ENCODE measurements at places on chromosomes 6 and 20. TPM values are rescaled to one million over a fixed set of nuclear protein-coding genes. Genes with fewer than 3 reads are reported as not detected.

DNA sequence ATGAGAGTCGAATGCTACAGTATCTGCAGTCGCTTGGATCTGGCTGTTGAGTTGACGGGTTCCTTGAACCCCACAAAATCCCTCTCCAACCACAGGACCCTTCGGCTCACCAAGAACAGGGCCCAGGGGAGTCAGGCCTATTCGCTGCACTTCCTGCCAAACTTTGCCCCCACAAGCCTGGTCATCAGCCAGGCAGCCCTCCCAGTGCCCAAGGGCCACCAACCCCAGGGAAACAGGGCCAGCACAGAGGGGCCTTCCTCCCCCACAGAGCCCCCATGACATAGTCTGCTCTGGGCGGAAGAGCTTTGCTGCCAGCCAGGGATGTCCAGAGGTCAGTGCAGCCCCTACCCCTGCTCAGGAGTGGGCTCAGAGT lies 34.5 kb upstream of the MRGBP start:
- DNase-seq, result no peak

Gene CHMP4B
- polyA plus RNA-seq, result 96.2 TPM

- DNase-seq, result no peak
These were observed 9.6 kb upstream of the LY6G5C start for GRCh38 chr6:31690231-31691077.

Gene OPRL1
- polyA plus RNA-seq, result 0.14 TPM

DNA sequence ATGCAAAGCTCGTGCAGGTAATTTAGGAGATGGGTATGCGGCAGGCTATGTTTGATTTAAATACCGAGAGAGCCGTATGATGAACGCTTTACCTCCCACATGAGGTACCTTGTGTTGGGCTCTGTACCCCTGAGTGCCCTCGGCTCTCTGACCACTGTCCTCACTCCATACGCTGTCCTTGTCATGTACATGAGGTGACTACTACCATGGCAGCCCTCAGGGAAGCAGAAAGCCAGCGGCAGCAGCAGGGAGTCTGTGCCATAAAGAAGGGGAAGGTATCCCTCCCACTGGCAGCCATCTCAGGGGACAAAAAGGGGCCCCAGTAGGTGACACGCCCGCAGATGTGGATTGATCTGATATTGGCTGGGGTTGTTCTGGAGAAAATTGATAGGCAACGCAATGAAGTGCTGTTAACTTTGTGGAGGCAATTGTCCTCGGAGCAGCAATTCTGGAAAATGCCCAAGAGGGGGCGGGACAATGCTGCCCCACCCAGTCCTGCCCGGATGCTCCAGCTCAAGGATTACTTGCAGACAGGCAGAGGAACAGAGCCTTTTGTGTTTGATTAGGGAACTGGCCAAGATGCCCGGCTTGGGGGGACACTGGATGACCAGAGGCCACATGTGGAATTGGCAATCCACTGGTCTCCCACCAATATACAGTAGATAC lies 38.0 kb upstream of the HSF2 start:
- DNase-seq, result no peak

Gene PRSS35
- not detected for polyA plus RNA-seq

Gene PHIP
- polyA plus RNA-seq, result 2.6 TPM

Gene NHLRC1
- polyA plus RNA-seq, result 1.6 TPM

Gene TRIM38
- 2.9 TPM for polyA plus RNA-seq

GRCh38 chr20:17457588-17458190 lies 73.5 kb downstream of the BFSP1 start:
- peak; percentile 15 for DNase-seq

Gene SYCP2
- polyA plus RNA-seq, result 0.04 TPM

Gene MYMX
- not detected for polyA plus RNA-seq

DNA sequence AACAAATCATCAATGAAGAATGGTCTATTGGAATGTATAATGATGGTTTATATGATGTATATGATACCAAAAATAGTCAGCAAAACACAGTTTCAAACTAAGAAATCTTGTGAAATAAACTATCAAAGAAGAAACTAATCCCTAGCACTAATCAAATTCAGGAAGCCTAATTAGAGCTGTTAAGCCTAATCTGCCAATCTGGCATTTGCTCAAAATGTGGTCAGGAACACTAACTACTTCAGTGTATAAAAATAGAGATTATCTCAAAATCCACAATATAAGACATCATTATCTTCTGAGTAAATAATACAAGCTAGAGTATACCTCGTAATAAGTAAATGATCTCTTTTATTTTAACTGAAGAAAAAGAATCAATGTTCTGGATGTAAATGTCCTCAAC lies 12.8 kb upstream of the AKAP7 start:
- no peak for DNase-seq

GRCh38 chr6:133544419-133544818 lies 303.3 kb downstream of the EYA4 start:
- no peak for DNase-seq

DNA sequence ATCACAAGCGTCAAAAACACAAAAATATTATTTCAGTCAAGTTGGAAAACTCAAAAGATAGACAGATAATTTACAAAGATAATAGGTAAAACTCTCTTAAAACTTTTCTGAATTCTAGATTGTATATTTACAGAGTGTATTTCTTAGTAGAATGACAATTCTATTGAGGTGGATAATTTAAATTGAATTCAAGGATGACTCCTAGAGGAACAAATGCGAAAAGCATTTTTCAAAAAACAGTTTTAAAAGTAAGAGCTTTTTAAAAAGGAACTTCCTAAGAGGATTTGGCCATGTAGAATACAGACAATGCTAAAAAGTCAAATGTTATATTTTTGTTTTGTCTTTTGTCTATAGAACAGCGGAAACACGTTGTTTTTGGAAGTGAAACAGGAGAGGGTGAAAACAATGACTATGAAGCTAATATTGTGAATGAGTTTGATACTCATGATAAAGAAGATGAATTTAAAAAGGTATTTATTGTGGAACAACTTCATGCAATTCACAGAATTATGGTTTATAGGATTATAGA lies 90.1 kb downstream of the DNAH8 start:
- no peak for DNase-seq

- DNase-seq, result no peak
These were observed 35.1 kb downstream of the NOX3 start for GRCh38 chr6:155420492-155420891.

Gene DZANK1
- 1.2 TPM for polyA plus RNA-seq

Gene PTGIS
- polyA plus RNA-seq, result not detected

DNA sequence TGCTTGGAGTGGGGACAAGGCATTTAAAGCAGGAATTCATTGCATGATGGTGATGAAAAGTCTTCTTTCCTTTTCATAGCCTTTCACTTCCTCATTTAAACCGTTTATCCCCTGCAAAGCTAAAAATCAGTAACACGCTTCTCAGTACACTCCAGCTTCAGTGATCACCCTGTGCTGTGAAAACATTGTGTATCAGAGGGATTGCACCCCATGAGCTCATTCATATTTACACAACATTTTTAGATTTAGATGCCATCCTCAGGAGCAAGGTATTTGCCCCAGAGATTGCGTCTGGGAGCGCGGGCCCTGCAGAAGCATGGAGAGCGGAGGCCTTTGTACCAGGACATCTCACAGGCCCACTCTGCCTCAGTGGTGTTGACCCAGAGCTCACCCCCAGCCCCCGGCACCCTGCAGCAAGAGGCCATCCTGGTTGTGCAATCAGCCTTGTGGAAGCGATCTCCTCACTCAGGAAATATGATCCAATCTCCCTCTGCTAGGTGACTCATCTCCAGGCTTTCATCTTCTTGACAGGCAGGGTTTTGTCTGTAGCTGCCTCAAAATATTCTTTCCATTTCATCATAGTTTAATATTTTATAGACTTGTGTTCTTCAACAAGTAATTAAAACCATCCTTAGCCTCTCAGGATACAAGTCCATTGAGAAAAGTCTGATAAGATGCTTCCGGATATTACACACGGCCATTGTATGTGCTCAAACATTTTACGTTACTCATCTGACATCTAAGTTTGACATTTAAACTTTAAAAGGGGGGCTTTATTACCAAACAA lies 38.9 kb upstream of the THBS2 start:
- peak; percentile 97 for DNase-seq

- DNase-seq, result no peak
These were observed 72.1 kb upstream of the PMEPA1 start for GRCh38 chr20:57781901-57782300.

GRCh38 chr20:35821807-35822242 lies 50.0 kb downstream of the PHF20 start:
- DNase-seq, result peak; percentile 87

DNA sequence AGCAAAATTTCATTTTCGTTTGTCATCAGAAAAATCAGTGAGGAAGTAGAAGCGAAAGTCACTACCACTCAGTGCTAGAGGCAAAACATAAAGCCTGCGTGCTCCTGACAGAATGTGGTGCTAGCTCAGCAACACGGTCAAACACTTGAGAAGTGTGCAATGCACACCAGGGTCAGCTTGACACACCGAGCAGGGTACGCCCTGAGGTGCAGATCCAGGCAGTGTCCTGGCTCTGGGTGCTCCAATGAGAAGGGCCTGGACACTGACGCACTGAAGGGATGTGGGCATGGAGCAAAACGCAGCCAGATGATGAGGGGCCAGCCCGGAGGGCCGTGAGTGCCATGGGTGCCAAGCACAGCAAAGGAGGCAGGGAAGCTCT lies 5.9 kb downstream of the RNASET2 start:
- no peak for DNase-seq

DNA sequence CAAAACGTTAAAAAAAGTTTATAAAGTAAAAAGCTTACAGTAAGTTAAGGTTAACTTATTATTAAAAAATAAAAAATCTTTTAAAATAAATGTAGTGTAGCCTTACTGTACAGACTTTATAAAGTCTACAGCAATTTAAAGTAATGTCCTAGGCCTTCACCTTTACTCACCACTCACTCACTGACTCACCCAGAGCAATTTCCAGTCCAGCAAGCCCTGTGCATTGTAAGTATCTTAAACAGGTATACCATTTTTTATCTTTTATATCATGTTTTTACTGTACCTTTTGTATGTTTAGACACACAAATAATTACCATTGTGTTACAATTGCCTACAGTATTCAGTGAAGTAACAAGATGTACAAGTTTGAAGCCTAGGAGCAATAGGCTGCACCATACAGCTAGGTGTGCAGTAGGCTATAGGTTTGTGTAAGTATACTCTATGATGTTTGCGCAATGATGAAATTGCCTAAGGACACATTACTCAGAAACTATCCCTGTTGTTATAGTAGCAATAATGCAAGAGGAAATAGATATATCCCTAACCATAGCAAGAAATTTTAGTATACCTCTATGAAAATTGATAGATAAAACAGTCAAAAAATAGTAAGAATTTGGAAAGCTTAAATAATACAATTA lies 39.5 kb downstream of the FBXO5 start:
- peak; percentile 71 for DNase-seq

Gene CDSN
- polyA plus RNA-seq, result 1.4 TPM

- peak; percentile 67 for DNase-seq
These were observed 390.2 kb downstream of the UTRN start for GRCh38 chr6:144675231-144675861.

GRCh38 chr6:157203764-157204163 lies 119.6 kb downstream of the TMEM242 start:
- no peak for DNase-seq

DNA sequence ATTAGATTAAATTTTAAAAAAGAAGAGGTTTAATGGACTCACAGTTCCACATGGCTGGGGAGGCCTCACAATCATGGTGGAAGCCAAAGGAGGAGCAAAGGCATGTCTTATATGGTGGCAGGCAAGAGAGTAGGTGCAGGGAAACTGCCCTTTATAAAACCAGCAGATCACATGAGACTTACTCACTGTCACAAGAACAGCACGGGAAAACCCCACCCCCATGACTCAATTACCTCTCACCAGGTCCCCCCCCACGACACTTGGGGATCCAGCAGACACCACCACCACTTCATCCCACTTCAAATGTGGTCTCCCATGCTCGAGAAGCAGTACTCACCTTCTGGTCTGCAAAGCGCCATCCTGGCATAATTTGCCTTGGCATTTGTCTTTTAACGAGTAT lies 24.6 kb downstream of the MTFR2 start:
- DNase-seq, result peak; percentile 2

GRCh38 chr6:16691324-16691723 lies 69.9 kb downstream of the ATXN1 start:
- no peak for DNase-seq

Gene TMEM151B
- polyA plus RNA-seq, result not detected

DNA sequence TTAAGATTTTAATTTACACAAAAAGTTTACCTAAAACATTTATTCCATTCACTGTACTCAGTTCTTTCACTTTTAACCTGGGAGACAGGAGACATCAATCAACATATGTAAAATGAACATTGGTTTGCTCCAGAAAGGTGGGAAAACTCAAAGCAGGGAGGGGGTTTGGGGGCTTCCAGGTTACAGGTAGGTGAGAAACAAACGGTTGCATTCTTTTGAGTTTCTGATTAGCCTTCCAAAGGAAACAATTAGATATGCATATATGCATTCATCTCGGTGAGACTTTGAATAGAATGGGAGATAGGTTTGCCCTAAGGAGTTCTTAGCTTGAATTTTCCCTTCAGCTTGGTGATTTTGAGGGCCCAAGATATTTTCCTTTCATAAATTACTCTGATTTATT lies 38.2 kb upstream of the HDAC2 start:
- no peak for DNase-seq

Gene DEFB116
- polyA plus RNA-seq, result not detected
